MCF 10A (cell line): ENCODE measurements at places on chromosomes 4 and X. TPM values are rescaled to one million over a fixed set of nuclear protein-coding genes. Genes with fewer than 3 reads are reported as not detected.
A peak's percentile ranks its signal among the peaks of the same experiment; 100 is the strongest.

TBC1D8B gene
- total RNA-seq, result 3.3 and 4.7 TPM in 2 replicates

ZBED1 gene
- 19.6 and 23.7 TPM in 2 replicates for total RNA-seq

DNA sequence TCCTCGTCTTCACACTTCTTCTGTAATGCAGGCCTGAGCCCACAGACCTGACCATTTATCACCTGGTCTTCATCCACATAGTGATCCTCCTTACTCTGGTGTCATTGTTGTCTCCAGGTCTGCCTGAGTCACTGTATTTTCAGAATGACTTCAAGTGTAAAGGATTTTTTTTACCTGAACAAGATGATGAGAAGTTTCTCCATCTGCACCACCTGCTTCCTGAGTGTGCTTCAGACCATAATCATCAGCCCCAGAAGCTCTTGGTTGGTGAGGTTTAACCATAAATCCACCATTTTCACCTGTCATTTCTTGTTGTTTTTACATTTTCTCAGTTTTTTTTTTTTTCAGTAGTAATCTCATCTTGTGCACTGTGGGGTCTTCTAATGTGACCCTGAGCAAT, 39.0 kb downstream of the WDR13 start:
- DNase-seq, result no peak

DNA sequence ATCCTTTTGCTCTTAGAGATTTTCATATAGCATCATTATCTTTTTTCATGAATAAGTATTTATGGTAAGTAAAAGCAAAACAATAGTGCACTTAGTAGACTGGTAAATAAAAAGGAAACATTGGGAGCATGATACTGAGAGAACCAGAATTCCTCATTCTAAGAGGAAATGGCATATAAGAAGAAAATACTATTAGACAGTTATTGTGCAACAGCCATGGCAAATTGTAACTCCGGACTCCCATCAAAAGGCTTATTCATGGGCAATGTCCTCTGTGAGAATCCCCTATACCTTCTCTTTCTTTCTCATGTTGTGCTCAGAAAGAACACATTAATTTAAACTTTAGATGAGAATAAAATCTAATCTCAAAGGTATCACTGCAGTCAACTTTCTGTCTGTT, 42.4 kb downstream of the SPATA18 start:
- DNase-seq, result no peak

GRCh38 chr4:17168571-17168970, 270.1 kb upstream of the LDB2 start:
- peak; percentile 78 for DNase-seq

DNA sequence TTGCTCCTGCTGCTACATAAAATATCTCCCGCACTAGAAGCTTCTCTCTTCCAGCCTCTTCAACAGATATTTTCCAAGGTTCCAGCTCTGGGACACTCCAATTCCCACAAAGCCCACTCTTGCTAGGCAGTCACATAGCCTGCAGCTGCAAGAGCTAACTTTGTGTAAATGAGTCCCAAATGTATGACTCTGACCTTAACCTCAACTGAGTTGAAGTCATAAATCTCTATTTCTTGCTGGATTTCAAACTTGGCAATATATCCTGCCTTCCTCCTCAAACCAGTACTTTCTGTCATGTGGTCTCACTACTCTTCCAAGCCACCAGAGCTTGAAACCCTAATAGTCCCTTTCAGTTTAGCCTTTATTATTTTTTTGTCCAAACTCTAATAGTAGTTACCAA, 315.4 kb upstream of the GRIA3 start:
- DNase-seq, result no peak

DNA sequence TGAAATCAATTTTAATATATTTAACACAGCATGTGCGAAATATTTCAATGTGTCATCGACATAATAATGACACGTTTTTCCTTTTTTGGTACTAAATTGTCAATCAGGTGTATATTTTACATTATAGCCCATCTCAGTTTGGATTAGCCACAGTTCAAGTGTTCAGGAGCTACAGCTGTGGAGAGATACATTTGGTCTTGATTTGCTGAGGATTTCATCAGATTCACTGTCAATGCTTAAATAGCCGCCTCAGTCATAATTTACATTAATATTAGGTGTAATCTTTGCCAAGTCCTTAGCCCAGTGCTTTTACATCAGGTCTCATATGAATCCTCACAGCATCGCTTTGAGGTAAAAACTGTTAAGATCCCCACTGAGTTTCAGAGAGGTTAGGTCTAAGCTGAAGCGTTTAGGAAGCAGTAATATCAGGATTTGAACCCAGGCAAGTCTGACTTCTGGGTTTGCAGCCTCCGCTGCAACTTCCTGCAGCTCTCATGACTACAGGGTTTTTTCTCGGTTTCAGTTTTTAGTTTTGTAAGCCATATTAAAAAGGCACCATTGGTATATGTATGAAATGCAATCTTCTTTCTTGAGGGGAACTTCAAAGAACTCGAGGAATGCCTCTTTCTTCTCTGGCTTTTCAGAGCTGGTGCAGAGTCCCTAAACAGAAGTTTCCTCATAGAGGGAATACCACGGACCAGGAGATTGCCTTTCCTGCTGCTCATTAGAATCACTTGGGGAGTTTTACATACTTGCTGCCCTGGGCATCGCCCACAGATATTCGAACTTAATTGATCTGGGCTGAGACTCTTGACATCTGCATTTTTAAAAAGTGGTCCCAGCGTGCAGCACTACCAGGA, 6.4 kb downstream of the MTM1 start:
- no peak for DNase-seq

- DNase-seq, result no peak
Measured at GRCh38 chrX:53768865-53769264, 82.3 kb upstream of the HUWE1 start.

GRCh38 chr4:6250235-6250983, 19.2 kb upstream of the WFS1 start:
- DNase-seq, result peak; percentile 74

DNA sequence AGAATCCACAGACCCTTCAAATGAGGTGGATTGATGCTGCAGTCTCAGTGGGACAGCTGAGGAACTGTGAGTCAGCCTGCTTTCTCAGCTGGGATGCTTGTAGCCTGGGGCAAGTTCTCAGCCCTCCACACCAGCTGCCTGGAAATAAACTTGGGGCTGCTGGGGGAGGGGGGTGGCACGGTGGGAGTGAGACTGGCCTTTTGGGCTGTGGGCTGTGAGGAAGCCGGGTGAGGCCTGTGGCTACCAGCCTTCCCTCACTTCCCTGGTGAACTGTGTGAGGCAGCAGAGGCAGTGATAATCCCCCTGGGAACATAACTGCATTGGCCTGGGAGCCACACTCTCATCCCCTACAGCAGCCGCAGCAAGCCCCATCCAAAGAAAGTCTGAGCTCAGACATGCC, 114.5 kb upstream of the GUCY1A1 start:
- peak; percentile 28 for DNase-seq

PDZD4 gene
- 0.29 TPM in 1 of 2 replicates, not detected in the other for total RNA-seq

- no peak for DNase-seq
Measured at GRCh38 chr4:92035666-92036065, 268.1 kb upstream of the GRID2 start.

TIGD4 gene
- total RNA-seq, result 0.12 and 0.32 TPM in 2 replicates

GRCh38 chrX:47360423-47361179, 9.8 kb upstream of the ZNF157 start:
- DNase-seq, result no peak

- DNase-seq, result peak; percentile 39
Measured at GRCh38 chrX:31038575-31039326, 33.1 kb downstream of the FTHL17 start.

GRCh38 chrX:53362449-53362848, 60.0 kb downstream of the SMC1A start:
- DNase-seq, result no peak

DNA sequence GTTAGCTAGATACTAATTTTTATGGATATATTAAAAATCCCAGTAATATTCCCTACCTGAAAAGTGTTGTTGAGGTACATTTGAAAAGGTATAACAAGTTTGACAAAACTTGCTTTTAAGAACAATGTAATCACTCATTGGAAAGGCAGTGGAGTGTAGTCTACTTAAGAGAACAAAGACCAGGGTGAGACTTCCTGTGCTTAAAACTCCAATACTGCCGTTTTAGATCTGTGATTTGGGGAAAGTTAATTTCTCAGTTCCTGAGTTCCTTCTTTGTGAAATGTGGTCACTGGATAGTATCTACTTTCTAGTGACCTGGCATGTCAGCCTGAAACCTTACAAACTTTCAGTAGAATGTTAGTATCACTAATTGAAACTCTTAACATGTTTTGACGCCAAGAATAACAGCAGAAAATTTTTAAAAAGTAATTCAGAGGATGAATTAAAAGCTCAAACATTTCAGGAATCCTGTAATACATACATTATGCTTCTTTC, 56.8 kb downstream of the PCDH7 start:
- no peak for DNase-seq

KLB gene
- not detected in 2 replicates for total RNA-seq

- DNase-seq, result no peak
Measured at GRCh38 chr4:143396695-143397094, 60.0 kb downstream of the GAB1 start.

DNA sequence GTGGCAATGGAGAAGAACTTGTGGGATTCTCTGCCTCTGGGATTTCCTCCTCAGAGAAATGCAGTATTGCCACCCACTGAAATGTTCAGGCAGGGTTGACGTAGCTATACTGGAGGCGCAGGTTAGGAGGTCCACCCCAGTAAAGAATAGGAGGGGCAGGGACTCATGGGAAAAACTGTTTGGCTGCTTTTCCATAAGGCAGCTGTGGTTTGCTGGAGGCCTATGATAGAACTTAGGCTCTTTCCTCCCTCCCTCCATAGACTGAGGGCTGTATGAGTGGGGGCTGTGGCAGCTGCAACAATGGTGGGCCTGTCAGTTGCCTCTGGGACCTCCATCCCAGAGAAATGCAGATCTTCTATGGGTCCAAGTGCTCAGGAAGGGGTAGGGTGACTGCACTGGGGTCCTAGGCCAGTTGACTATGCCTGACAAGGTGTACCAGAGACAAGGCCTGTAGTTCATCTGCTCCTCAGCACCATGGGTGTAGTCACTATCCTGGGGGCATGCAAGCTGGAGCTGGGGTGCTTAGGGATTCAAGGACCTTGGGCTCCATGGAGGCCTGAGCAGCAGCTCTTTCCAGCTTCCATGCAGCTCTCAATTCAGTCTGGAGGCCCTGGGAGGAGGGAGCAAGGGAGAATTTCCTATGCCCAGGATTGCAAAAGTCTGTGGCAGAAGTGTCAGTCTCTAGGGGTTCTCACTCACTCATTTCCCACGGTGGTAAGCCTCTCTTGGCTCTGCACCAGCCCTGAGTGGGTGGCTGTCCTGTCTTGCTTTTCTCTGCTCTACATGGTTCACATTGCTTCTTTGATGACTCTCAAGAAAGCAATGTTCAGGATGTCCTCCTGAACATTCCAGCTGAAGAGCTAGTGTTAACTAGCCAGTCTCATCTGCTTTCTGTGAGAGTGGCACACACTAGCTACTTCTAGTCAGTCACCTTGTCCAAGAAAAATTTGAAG, 353.0 kb downstream of the IDS start:
- DNase-seq, result peak; percentile 88

COL4A6 gene
- 56.0 and 58.3 TPM in 2 replicates for total RNA-seq

SMR3B gene
- total RNA-seq, result not detected in 2 replicates

CFAP299 gene
- 0.33 TPM in 1 of 2 replicates, not detected in the other for total RNA-seq

PRAF2 gene
- 32.1 and 34.5 TPM in 2 replicates for total RNA-seq

DNA sequence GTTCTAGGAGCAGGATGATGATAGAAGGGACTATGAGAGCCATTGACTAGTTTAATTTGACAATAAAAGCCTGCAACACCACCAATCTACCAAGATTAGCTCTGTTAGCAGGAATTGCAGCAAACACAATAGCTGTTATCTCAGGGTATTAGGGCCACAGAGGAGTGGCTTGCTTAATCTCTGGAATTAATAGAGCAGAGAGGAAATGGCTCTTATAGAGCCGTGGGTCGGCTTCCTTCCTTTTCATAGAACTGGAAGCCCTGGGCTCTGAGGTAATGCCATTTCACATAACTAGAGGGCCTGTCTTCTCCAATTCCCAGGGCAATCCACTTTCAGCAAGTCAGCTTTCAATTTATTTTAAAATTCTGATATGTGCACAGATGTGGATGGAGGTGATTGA, 83.0 kb downstream of the MAMLD1 start:
- DNase-seq, result no peak

- DNase-seq, result no peak
Measured at GRCh38 chrX:24424948-24425347, 40.1 kb upstream of the PDK3 start.

SORCS2 gene
- 0.05 TPM in 1 of 2 replicates, not detected in the other for total RNA-seq
